ENCODE measurements at places on chromosomes 2 and 18. TPM values are rescaled to one million over a fixed set of nuclear protein-coding genes. Genes with fewer than 3 reads are reported as not detected.

GRCh38 chr2:227766373-227766883 lies 20.7 kb downstream of the SCYGR8 start:
- H3K4me3 ChIP-seq: no peak overlapping the region
- no peaks in the 10 kb centered on the region for H3K36me3 ChIP-seq
- no peak overlapping the region for H3K27ac ChIP-seq
- no peaks in the 10 kb centered on the region for H3K4me1 ChIP-seq
- no peaks in the 10 kb centered on the region for H3K27me3 ChIP-seq

DNA sequence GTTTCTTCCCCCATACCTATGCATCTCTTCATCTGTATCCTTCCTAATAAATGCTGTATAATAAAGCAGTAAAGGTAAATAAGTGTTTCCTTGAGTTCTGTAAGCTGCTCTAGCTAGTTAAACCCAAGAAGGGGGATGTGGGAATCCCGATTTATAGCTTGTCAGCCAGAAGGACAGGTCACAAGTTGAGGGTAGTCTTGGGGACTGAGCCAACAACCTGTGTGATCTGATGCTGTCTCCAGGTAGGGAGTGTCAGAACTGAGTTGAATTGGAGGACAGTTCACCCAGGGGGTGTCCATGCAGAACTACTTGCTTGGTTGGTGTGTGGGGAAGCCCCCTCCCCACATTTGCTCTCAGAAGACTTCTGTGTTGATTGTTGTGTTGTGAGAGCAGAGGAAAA lies 112.4 kb downstream of the LDLRAD4 start:
- H3K27ac ChIP-seq: no peak overlapping the region
- H3K4me3 ChIP-seq: no peak overlapping the region
- DNase-seq: no peak
- no peaks in the 10 kb centered on the region for H3K36me3 ChIP-seq
- no peaks in the 10 kb centered on the region for H3K4me1 ChIP-seq
- no peaks in the 10 kb centered on the region for H3K27me3 ChIP-seq

CYP26B1 gene
- 1.8 TPM for polyA plus RNA-seq

CD8A gene
- polyA plus RNA-seq: 0.02 TPM

- H3K4me3 ChIP-seq: no peak overlapping the region
- H3K27me3 ChIP-seq: no peaks in the 10 kb centered on the region
- H3K36me3 ChIP-seq: no peaks in the 10 kb centered on the region
Measured at GRCh38 chr2:8159966-8160603, 521.8 kb upstream of the ID2 start.

IL1RL1 gene
- polyA plus RNA-seq: 1.3 TPM

GRCh38 chr2:61510674-61511671 lies 27.2 kb downstream of the XPO1 start:
- no peak overlapping the region for H3K27ac ChIP-seq
- no peaks in the 10 kb centered on the region for H3K27me3 ChIP-seq
- peaks cover 29% of the 10 kb centered on the region for H3K36me3 ChIP-seq

NR4A2 gene
- 3.0 TPM for polyA plus RNA-seq

GRCh38 chr2:37326285-37326684 lies 1.7 kb upstream of the PRKD3 start:
- peaks cover 22% of the 10 kb centered on the region for H3K4me1 ChIP-seq
- DNase-seq: no peak
- H3K27ac ChIP-seq: no peak overlapping the region

IMP4 gene
- polyA plus RNA-seq: 127 TPM

DNA sequence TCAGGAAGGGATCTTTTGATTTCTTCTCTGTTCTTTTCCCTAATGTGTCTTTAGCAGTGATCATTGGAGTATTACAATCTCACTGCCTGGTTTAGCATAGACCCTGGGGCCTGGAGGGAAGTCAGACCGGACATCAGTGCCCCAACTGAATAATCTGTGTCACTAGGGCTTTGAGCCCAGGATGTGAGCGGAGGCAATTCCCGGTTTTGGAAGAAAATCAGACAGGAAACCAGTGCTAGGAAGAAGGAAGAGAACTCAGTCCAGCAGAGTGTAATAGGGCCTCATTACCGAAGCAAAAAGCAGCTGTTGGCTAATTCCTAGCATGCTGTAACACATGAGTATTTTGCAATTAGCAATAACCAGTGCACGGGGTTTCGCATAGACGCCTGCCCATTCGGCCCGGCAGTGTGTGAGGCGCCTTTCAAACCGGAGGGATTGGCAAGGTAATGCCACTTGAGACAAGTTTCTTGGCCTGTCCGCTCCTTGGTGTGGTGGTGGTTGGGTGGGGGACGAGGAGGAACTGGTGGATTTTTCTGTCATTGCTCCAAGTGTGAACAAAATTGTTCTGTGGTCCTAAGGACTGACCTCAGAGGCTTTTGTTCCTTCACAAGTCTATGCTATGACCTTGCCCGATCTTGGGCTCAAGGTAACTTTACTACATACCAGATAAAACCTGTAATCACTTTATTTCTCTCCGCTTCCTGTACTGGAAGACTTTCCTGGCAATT lies 2.8 kb downstream of the FOSL2 start:
- H3K4me1 ChIP-seq: peaks cover 46% of the 10 kb centered on the region
- peak overlapping the region; percentile 94 for H3K4me3 ChIP-seq
- H3K36me3 ChIP-seq: peaks cover 25% of the 10 kb centered on the region
- peak overlapping the region; percentile 89 for H3K27ac ChIP-seq

DNA sequence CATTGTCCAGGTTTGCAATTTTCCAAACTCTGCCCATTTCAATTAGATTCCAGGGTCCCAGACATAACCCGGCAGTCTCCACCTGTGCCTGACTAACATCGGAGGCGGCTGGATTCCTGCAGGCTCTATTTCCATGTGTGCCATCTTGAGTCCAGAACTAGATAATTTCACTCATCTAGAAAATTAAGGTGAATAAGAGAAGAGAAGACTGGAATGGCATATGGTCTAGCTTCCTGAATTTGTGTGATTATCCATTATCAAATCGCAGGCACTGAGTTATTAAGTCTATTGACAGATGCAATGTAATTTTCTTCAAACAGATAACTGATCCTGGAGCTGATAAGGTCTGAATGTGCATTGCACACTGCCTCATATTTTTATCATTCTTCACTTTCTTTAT lies 305.2 kb downstream of the ETAA1 start:
- H3K4me3 ChIP-seq: no peak overlapping the region
- H3K27me3 ChIP-seq: no peaks in the 10 kb centered on the region
- H3K36me3 ChIP-seq: no peaks in the 10 kb centered on the region
- DNase-seq: no peak
- no peaks in the 10 kb centered on the region for H3K4me1 ChIP-seq

DNA sequence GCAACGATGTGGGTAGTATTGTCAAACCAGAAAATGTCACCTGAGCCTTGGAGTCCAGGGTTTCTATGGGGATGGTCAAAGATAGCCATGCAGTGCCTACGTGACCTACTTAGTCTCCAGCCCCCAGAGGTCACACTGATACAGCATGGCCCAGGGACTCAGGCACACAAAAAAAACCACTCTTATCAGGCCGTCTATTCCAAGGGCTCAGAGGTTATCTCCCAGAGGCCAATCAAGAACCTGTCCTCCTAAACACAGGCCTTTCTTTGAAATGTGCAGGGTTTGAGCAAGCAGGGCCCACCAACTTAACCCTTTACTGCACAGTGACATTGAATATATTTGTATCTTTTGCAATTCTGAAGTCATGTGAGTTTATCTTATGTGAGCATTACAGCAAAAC lies 82.7 kb downstream of the MRO start:
- H3K36me3 ChIP-seq: no peaks in the 10 kb centered on the region
- DNase-seq: no peak
- no peaks in the 10 kb centered on the region for H3K27me3 ChIP-seq
- no peaks in the 10 kb centered on the region for H3K4me1 ChIP-seq

LTBP1 gene
- polyA plus RNA-seq: 9.3 TPM

GRCh38 chr2:85945172-85945571 lies 56.4 kb upstream of the ST3GAL5 start:
- no peaks in the 10 kb centered on the region for H3K27me3 ChIP-seq
- DNase-seq: no peak
- no peak overlapping the region for H3K4me3 ChIP-seq
- H3K36me3 ChIP-seq: no peaks in the 10 kb centered on the region
- no peaks in the 10 kb centered on the region for H3K4me1 ChIP-seq

- H3K4me3 ChIP-seq: no peak overlapping the region
- no peaks in the 10 kb centered on the region for H3K36me3 ChIP-seq
- H3K27me3 ChIP-seq: no peaks in the 10 kb centered on the region
- DNase-seq: no peak
- no peak overlapping the region for H3K27ac ChIP-seq
- H3K4me1 ChIP-seq: no peaks in the 10 kb centered on the region
Measured at GRCh38 chr2:140643761-140644187, 1487.0 kb downstream of the LRP1B start.

DNA sequence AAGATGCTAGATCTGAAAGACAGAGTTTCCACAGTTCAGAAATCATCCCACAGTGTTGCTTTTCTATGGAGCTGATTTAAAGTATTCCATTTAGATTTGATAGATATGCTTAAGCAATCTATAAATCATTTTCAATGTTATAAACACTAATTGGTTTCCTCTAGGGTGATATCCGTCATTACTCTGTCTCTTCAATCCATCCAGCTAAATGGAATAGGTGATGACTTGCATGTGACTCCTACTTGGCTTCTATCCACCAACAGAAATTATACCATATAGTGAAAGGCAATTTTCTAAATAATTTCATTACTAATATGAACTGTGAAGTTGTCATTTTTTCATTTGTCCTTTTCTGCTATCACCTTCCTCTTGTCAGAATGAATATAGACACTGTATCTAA lies 84.9 kb downstream of the AOX1 start:
- no peak overlapping the region for H3K4me3 ChIP-seq
- no peaks in the 10 kb centered on the region for H3K4me1 ChIP-seq
- H3K27me3 ChIP-seq: no peaks in the 10 kb centered on the region

DNA sequence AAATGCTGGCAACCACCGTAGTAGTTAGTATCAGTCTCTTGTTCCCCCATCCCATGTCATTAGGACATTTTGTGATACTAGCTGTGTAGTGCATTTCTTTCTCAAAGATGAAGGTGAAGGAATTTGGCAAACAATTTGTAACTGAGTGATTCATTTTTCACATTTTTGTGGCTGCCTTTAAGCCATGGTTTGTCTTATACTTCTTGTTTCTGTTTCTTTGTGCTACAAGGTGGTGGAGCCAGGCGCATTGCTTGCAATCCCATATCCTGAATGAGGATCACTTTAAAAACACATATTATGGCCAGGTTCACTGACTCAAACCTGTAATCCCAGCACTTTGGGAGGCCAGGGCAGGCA lies 40.6 kb downstream of the GPD2 start:
- no peaks in the 10 kb centered on the region for H3K27me3 ChIP-seq
- H3K4me1 ChIP-seq: peaks cover 27% of the 10 kb centered on the region
- peaks cover 5% of the 10 kb centered on the region for H3K36me3 ChIP-seq
- DNase-seq: peak; percentile 7

DNA sequence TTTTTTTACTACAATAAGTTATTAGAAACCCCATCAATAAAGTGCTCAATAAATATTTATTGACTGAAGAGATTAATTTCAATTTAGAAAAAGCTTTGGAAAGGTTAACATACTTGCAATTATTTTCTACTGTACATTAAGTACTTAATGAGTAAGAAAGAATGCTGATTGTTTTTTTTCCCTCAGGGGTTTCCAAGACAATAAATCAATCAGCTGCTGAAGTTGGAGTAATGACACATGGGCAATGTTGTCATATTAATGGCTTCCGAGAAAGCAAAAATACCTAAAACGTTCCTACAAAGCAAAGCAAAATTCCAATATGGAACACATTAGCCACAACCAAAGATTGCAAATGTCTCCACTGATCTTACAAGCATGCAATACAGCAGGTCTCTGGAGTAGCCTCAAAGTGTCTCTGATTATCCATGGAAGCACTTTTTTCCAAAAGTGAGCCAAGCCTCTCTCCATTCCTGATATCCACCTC lies 66.7 kb downstream of the ZC3H6 start:
- no peak for DNase-seq
- no peak overlapping the region for H3K27ac ChIP-seq
- no peaks in the 10 kb centered on the region for H3K27me3 ChIP-seq
- H3K36me3 ChIP-seq: no peaks in the 10 kb centered on the region

GRCh38 chr2:7071154-7071553 lies 153.9 kb downstream of the RNF144A start:
- no peak overlapping the region for H3K27ac ChIP-seq
- no peak for DNase-seq
- no peak overlapping the region for H3K4me3 ChIP-seq
- no peaks in the 10 kb centered on the region for H3K4me1 ChIP-seq

DNA sequence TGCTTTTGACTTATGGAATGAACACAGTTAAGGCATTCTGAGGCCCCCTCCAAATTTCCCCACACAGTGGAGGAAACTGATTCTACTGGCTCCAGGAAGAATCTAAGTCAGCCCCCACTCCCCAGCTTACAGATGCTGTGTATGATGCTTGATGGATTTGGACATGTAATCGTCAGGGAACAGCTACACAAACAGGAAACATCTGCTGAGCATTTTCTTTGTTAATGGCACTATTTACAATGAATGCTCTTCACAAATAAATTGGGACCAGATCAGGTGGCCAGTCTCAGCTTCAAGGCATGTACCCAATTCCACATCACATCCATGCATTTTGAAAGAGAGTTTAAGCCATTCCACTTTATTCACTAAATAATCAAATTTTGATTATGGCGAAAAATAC lies 562.3 kb downstream of the SOX11 start:
- DNase-seq: no peak
- no peaks in the 10 kb centered on the region for H3K36me3 ChIP-seq
- H3K4me1 ChIP-seq: no peaks in the 10 kb centered on the region

GRCh38 chr2:108409768-108410167 lies 32.0 kb downstream of the SULT1C4 start:
- DNase-seq: no peak
- H3K36me3 ChIP-seq: no peaks in the 10 kb centered on the region
- H3K4me3 ChIP-seq: no peak overlapping the region
- no peaks in the 10 kb centered on the region for H3K27me3 ChIP-seq
- H3K27ac ChIP-seq: no peak overlapping the region
- H3K4me1 ChIP-seq: peaks cover 22% of the 10 kb centered on the region

CAPN13 gene
- polyA plus RNA-seq: 0.09 TPM

GRCh38 chr2:42112418-42112817 lies 56.7 kb upstream of the EML4 start:
- H3K27ac ChIP-seq: no peak overlapping the region
- no peak overlapping the region for H3K4me3 ChIP-seq
- DNase-seq: no peak
- H3K36me3 ChIP-seq: no peaks in the 10 kb centered on the region
- no peaks in the 10 kb centered on the region for H3K4me1 ChIP-seq
- no peaks in the 10 kb centered on the region for H3K27me3 ChIP-seq

DNA sequence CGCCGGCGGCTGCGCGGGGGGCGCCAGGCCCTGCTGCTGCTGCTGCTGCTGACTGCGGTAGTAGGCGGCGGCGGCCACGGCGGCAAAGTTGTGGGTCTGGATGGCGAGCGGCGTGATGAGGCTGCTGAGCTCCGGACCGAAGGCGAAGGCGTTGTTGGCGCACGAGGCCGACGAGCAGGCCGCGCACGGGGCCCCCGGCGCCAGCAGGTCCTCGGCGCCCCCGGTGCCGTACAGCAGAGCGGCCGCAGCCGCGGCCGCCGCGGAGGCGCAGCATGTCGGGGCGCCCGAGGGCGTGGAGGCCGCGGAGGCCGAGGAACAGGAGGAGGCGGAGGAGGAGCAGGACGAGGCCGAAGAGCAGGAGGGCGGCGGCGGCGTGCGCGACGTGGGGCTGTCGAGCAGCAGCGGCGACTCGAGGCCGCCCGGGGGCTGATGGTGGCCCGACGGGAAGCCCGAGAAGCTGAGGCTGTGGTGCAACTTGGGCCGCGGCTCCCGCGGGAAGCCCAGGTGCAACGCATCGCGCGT lies 1.8 kb downstream of the ZFP36L2 start:
- peaks cover 14% of the 10 kb centered on the region for H3K36me3 ChIP-seq
- H3K4me1 ChIP-seq: peaks cover 42% of the 10 kb centered on the region
- H3K27me3 ChIP-seq: no peaks in the 10 kb centered on the region
- DNase-seq: no peak
- H3K4me3 ChIP-seq: peak overlapping the region; percentile 87

UCN gene
- polyA plus RNA-seq: 0.10 TPM

All from keratinocyte (primary cell).